ENCODE measurements at places on chromosomes 6 and 20. TPM values are rescaled to one million over a fixed set of nuclear protein-coding genes. Genes with fewer than 3 reads are reported as not detected.

The SEC23B gene
- 61.3 TPM for total RNA-seq

The CPXM1 gene
- total RNA-seq, result 163 TPM

The SLC22A16 gene
- 0.66 TPM for total RNA-seq

The LRRC1 gene
- 14.5 TPM for total RNA-seq

The SPATS1 gene
- 0.88 TPM for total RNA-seq

The RTN4IP1 gene
- total RNA-seq, result 7.2 TPM

The BTNL2 gene
- total RNA-seq, result not detected

The PDYN gene
- 1.2 TPM for total RNA-seq

The B3GALT4 gene
- 5.8 TPM for total RNA-seq

The GTPBP2 gene
- 46.6 TPM for total RNA-seq

DNA sequence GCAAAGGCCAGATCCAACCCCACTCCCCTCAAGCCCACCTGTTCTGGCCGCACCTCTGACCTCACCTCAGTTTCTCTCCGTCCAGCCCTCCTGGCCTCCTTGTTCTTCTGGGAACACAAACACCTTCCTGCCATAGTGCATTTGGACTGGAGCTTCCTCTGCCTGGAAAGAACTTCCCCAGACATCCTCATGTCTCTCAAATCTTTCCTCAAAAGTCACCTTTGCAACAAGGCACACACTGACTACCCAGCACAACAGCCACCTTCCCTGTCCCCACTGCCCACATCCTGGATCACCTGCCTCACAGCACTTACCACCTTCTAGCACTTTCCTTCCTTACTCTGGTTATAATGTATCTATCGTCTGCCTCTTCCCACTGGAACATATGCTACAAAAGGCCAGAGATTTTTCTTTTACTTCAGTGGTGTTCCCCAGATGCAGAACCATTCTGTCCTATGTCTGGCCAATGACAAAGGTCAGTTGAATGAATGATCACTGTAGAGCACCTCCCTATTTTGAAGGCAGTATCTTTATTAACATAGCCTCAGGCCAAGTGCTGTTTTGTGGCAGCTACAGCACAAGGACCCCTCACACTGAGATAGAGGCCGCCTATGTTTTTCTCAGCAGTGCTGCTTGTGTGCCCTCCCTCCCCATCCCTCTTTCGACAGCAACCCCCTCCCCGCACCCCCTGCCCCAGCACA lies 4.1 kb downstream of the HLA-B start:
- no peak for DNase-seq

- no peak for DNase-seq
Measured at GRCh38 chr20:57369596-57369995, 18.5 kb downstream of the RAE1 start.

- no peak for DNase-seq
Measured at GRCh38 chr20:13349235-13349604, 128.1 kb downstream of the ISM1 start.

- no peak for DNase-seq
Measured at GRCh38 chr6:18039481-18039880, 52.0 kb upstream of the KIF13A start.

- DNase-seq, result no peak
Measured at GRCh38 chr20:21380711-21381110, 16.6 kb downstream of the NKX2-4 start.

DNA sequence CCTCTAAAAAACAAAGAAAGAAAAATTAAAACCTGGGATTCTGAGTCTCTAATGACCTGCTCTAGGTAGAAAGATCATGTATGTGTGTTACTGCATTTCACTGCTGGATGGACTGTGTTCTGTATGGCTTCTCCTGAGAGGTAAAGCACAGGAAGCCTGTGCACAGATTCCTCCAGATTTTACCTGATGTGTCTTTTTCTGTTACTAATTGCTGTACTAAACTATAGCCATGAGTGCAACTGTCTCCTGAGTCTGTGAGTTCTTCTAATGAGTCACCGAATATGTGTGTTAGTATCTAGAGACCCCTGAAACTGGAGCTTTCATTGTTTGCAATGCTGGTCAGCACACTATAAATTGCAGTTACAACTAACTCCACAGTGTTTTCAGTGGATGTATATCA lies 270.8 kb downstream of the CDKAL1 start:
- no peak for DNase-seq

GRCh38 chr6:15596186-15596896 lies 66.5 kb downstream of the DTNBP1 start:
- DNase-seq, result no peak

DNA sequence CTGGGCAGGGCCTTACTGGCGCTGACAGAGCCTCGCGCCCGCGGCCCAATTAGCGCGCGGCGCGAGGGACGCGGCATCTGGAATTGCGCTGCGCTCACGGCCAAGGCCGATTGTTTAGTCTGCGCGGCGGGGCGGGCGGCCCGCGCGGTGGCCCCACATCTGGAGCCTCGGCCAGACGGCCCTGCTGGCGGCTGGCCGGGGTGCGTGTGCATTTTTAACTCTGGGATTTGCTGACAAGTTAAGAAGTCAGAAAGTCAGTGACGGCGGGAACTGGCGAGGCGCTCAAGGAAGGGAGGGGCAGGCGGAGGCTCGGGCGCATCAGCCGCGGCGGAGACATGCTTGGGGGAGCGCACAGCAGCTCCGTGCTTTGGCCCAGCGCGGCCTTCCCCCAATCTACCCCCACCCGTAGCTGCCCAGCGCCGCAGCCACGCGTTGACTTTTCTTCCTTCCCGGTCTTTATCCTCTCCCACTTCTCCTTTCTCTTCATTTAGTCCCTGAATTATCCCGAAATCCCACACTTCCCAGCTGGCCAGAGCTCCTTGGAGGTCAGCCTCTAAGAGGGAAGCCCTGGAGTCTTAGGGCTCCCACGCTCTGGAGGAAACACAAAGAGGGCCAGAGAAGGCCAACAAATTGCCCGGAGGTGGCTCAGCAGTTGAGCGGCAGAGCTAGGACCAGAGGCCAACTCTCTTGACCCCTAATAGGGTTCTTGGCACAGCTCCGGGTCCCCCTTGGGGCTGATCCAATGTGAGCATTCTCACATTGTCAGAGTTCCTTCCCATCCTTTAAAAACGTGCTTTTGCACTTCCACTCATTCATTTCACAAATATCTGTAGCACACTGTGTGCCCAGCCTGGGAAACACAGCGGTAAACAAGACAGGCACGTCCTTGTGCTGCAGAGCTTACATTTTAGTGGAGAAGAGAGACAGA lies 40.8 kb upstream of the FOXP4 start:
- no peak for DNase-seq

DNA sequence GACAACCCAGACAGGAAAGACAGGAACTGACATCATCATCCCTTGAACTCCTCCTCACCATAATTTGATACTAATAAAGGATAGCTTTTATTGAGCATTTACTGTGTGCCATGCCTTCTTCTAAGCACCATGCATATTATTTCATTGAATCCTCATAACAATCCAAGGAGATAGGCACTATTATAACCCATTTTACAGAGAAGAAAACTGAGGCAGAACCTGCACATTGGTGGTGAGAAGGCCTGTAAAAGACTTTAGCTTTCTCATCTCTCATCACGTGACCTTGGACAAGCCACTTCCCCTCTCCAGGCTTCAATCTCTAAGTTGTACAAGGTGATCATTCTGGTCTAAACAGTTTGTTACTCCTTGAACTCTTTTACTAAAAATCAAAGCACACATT lies 34.5 kb upstream of the PREX1 start:
- no peak for DNase-seq

DNA sequence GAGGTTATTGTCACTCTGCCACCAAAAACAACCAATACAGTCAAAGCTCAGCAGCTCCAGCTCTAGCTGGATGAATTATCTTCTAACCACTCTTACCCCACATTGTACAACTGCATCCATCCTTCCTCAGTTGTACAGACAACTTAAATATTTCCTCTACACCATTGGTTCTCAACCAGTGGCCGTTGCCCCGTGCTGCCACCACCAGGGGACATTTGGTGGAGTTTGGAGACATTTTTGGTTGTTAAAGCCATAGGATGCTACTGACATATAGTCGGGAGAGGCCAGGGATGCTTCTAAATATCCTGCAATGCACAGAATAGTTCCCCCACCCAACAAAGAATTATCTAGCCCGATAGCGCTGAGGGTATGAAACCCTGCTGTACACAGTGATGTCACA lies 59.3 kb downstream of the SHLD1 start:
- DNase-seq, result no peak

DNA sequence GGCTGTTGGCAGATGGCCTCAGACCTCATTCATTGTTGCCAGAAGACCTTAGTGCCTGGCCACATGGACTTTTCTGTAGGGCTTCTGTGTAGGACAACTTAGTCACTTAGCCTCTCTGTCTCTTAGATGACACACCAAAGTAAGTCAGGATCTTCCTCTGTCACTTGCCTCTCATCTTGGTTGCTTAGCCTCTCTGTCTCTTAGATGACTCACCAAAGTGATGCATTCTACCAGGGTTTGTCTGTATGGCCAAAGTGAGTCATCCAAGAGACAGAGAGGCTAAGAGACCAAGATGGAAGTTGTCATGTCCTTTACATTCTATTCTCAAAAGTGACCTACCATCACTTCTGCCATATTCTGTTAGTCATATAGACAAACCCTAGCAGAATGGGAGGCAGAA lies 255.9 kb upstream of the DEFB112 start:
- no peak for DNase-seq

- DNase-seq, result no peak
Measured at GRCh38 chr6:160051390-160051789, 70.2 kb upstream of the SLC22A1 start.

DNA sequence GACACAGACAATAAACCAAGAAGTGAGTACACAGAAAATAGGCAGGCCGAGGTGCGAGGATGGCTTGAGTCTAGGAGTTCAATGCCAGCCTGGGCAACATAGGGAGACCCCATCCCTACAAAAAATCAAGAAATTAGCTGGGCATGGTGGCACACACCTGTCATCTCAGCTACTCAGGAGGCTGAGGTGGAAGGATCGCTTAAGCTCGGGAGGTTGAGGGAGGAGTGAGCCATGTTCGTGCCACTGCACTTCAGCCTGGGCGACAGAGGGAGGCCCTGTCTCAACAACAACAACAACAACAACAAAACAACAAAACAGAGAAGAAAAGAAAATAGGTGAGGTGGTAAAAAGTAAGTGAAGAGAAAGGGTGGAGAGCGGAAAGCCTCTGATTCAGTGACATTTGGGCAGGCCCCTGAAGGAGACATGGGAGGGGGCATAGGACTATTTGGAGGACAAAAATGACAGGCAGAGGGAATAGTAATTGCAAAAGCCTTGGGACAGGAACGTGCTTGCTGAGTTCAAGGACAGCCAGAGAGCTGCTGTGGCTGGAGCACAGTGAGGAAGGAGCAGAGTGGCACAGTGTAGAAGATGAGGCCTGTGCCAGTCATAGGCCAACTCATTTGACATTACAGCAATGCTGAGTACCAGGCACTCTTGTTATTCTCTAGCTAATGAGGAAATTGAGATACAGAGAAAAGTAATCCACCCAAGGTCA lies 160.6 kb downstream of the VEGFA start:
- DNase-seq, result no peak

DNA sequence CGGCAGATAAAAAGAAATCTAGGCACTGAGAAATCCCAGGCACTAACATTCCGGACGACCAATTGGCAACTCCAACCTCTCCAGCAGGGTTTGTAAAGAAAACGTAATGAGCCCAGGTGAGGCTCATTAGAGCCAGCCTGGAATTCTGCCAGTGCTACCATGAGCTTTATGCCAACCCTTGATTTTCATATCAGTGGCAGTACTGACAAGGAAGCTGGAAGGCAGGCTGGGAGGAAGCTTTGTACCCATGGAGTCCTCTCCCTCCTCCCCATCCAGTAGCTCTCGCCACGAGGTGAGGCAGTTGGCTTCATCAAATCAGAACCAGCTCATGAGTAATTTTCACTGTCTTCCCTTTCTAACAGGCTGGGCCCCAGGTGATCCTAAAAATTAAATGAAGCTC lies 250.2 kb downstream of the ZNF217 start:
- DNase-seq, result no peak

GRCh38 chr6:31578184-31579118 lies 3.1 kb downstream of the TNF start:
- DNase-seq, result no peak

GRCh38 chr6:135147637-135148592 lies 33.2 kb upstream of the MYB start:
- no peak for DNase-seq

GRCh38 chr6:42047213-42047590 lies 3.1 kb upstream of the TAF8 start:
- DNase-seq, result no peak

DNA sequence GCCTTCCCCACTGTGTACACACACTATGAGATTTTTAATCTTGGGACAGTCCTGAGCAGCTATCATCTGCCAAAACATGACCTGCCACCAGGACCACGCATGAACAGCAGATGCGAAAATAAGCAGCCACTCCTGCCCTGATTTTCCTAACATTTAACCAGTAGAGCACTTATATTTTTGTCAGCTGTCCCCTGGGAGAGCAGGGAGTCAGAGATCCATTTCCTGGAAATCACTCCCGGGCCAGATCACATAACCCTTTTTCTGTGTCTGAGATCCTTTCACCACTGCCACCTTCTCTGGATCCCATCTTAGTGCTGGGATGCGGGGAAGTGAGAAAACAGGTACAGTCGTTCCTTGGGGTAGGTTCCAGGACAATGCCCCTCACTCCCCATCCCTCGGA lies 5.7 kb downstream of the SDCBP2 start:
- no peak for DNase-seq

GRCh38 chr6:142378138-142378875 lies 76.5 kb downstream of the ADGRG6 start:
- DNase-seq, result no peak

DNA sequence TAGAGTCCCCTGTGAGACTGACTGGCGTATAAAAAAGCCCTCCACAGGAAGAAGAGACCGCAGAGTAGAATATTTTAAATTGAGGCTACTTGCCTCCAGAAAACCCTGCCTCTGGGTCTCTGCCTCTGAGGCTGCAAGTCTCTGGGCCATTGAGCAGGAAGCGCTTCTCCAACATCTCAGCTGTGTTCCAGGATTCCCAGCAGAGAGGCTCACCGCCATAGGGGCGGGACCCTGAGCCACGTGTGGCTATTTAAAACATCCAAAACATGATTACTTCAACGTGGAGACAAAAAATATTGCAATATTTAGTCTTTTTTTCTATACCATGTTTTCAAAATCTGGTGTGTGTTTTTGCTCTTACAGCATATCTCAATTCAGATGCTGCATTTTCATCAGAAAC lies 59.4 kb downstream of the GNAS-AS1 start:
- no peak for DNase-seq

GRCh38 chr6:26104457-26105108 lies 17.4 kb downstream of the HFE start:
- DNase-seq, result no peak

DNA sequence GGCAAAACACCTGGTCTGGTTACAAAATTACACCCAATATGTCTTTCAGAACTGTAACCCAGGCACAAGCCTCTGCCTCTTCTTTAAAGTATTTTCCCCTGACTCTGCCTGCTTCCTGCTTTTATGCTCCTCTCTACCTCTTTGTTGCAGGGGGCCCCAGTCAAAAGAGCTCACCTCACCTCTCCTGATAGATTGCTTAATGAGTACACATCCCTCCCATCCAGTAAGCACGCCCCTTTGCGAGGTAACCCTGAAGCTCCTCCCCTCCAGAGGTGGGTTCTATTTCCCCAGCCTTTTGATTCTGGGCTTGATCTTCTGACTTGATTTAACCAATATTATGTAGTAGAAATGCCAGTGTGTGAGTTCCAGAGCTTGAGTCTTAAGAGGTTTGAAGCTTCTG lies 56.6 kb upstream of the EYA2 start:
- no peak for DNase-seq
